ENCODE measurements at places on chromosomes 6 and 20.

DNA sequence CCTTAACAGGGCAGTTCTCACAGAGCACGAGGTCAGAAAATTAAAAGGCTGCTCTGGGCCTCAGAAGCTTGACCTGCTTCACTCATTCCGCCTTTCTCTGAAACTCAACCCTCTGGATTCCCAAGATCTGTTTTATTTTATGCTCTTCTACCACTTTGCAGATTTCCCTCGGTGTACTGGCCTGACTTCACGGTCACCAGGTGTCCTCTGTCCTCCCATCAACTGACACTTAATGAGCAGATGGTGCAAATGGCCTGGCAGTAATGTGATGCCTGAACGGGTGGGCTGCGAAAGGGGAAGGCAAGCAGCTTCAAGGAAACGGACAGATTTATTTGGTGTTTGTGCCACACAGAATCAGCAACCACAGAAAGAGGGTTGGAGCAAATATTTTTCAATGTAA is 169.7 kb upstream of the TFAP2D start:
- DNase-seq, result no peak

- DNase-seq, result peak; percentile 0
Observed at GRCh38 chr6:5025911-5026819, 22.3 kb upstream of the RPP40 start.

DNA sequence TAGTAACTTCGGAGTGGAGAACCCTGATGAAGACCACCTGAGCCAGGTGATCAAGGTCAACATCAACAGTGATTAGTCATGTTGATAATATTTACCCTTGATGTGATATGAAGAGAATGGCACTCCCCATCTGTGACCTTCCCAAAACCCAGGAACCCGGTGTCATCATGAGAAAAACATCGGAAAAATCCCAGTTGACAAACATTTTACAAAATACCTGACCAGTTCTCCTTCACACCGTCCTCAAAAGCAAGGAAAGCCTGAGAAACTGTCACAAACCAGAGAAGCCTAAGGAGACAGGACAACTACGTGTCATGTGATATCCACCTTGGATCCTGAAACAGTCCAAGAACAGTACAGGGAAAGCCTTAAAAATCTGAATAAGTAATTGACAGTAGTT is 197.3 kb downstream of the ZMYND8 start:
- DNase-seq, result no peak

DNA sequence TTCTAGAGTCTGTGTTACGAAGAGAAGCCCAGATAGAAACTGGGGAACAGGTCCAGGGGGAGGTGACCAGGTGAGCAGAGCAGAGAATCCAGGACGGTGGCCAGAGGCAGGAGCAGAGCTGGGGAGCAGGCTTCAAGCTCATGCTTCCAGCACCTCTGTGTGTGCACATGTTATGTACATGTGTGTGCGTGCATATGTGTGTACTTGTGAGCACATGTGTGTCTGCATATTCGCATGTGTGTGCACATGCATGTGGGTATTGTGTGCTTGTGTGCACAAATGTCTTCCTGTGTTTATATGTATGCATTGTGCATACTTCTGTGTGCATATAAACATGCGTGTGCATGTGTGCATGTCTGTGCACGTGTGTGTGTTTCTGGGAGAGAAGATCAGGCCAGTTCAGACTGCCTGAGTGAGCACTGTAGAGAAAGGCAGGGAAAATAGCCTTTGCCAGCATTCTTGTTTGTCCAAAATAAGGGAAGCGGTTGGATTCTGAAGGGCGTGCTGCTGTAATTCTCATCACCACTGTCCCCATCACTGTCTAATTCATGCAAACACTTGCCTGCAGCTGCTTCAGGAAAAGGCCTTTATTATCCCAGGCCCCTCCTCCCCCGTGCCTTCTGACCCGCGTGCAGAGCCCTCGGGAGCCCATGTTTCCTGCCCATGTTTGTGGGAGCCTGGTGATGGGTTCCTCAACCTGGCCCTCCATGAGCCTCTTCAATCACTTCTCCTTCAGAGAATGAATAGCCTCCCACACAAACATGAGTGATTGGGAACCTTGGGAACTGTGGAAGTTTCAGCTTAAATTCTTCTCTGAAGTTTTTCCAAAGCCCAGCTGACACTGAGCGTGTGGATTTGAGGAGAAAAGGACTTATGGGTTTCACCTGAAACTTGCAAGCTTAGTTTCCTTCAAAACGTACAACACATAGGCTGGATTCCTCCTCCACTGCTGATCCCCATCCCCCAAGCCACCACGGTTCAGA is 161.7 kb upstream of the AFDN start:
- DNase-seq, result no peak

- DNase-seq, result no peak
Observed at GRCh38 chr6:166005401-166005943, 162.2 kb downstream of the TBXT start.
